ENCODE measurements at places on chromosomes 6 and 20. TPM values are rescaled to one million over a fixed set of nuclear protein-coding genes. Genes with fewer than 3 reads are reported as not detected.

Gene BMP6
- total RNA-seq, result 0.13 TPM

Gene NXT1
- 23.9 TPM for total RNA-seq

Gene ZBTB46
- 0.28 TPM for total RNA-seq

Gene SERINC3
- 64.4 TPM for total RNA-seq

DNA sequence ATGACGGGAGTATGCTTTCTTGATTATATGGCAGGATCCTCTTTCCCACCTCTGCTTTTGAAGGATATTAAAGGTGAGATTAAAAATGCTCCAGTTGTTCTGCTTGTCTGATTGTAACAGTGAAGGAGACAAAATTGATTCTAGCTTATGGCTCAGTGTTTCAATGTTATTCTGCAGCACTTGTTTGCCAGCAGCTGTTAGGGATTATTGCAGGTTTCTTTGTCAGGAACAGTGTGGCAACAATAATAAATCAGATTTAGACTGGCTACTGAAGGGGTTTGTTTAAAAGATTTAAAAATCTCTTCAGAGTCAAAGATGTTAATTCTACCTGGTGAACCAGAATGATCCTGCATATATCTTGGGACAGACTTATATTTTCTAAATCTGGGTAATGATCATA is 126.9 kb downstream of the LAMA2 start:
- no peak for DNase-seq

- no peak for DNase-seq
These were observed 79.6 kb downstream of the RPS12 start for GRCh38 chr6:132893772-132894490.

GRCh38 chr6:142242269-142242668 is 59.5 kb upstream of the ADGRG6 start:
- DNase-seq, result no peak

- no peak for DNase-seq
These were observed 371.2 kb upstream of the SULF2 start for GRCh38 chr20:48156521-48156920.
